Stimulated activated CD8-positive, alpha-beta memory T cell treated with anti-CD3 and anti-CD28 coated beads, Interleukin-4, amount 100 ng/mL, for 4 hours (primary cell): ENCODE measurements at places on chromosomes 3 and 15.

DNA sequence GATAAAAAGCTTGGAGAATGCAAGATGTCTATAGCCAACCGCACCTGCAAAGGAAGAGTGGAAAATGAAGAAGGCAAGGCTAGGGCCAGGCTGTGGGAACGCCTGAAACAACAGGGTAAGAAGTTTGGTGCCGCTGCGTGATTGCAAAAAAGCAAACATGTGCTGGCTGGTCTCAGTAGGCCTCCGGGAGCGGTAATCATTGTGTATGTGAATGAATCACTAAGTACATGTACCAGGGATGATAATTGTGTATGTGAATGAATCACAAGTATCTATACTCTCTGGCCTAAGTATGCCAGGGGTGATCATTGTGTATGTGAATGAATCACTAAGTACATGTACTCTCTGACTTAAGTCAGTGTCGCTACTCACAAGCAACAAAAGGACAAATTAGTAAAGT is 40.3 kb upstream of the PARL start:
- no peak for DNase-seq

DNA sequence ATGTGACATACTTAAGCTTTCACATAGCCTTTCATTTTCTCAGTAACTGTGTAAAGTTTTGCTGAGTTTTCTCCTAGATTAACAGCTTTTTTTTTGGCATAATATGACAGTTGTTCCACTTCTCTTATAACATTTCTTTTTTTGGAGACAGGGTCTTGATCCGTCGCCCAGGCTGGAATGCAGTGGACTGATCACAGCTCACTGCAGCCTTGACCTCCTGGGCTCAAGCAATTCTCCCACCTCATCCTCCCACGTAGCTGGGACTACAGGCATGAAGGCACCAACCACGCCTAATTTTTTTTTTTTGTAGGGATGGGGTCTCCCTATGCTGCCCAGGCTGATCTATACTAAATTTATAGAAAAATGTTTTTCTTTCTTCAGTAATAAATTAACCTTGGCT is 30.1 kb downstream of the DLG1 start:
- DNase-seq = no peak

DNA sequence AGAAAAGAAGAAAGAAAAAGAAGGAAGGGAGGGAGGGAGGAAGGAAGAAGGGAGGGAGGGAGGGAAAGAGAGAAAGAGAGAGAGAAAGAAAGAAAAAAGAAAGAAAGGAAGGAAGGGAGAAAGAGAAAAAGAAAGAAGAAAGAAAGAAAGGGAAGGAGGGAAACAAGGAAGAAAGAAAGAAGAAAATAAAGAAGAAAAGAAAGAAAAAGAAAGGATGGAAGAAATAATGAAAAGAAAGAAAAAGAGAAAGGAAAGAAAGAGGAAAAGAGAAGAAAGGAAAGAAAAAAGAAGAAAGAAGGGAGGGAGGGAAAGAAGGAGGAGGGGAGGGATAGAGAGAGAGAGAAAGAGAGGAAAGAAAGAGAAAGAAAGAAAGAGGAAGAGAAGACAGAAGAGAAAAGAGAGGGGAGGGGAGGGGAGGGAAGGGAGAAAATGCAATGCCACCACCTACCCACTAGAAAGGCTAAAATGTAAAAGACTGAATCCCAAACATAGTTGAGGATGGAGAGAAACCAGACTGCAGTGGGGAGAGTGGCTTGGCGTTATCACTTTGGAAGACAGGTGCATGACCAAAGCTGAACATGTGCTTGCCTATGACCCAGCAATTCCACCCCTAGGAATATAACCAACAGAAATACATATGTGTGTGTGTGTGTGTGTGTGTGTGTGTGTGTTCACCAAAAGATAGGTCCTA is 66.9 kb upstream of the KLF13 start:
- no peak for DNase-seq

DNA sequence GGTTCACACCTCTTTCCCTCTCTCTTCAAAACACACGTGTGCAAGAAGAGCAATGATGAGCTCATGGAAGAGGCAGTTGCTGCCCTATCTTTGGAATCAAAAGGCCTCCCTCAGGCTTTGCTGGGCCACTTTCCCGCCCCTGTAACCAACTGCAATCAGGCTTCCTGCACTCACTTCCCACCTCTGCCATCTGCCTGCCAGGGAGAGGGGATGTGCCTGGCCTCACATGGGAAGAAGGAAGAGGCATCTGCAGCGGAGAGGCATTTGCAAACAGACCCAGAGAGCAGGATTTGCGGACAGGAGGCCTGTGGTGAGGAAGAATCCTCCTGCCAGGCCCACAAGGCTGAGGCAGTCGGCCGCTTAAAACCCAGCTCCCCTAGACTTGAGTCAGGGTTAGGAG is 175.6 kb upstream of the ATP10A start:
- DNase-seq = no peak

DNA sequence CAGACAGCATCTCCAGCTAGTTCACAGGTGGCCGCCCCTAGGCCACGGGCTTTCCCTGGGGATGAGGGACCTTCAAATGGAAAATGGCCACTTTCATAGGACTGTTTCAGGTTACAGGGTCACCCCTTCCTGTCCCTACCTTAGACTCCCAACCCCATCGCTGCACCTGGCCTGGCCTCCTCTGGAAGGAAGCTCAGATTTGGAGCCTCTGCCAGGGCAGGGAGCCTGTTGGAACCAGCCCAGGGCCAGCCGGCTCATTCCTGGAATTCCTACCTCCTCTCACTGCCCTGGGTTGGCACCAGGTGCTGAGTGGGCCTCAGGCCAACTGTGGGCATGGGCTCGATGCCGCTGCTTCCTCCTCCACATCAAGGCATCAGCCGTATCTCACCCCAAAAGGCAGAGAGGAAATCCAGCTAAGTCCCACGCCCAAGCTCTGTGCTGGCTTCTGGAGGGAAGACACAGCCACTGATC is 42.2 kb downstream of the KLHL25 start:
- DNase-seq = no peak
